ENCODE measurements at places on chromosomes 13 and 19.
A peak's percentile ranks its signal among the peaks of the same experiment; 100 is the strongest.

- peak; percentile 24 for DNase-seq
Measured at GRCh38 chr19:4730740-4731171, 7.1 kb upstream of the DPP9 start.

DNA sequence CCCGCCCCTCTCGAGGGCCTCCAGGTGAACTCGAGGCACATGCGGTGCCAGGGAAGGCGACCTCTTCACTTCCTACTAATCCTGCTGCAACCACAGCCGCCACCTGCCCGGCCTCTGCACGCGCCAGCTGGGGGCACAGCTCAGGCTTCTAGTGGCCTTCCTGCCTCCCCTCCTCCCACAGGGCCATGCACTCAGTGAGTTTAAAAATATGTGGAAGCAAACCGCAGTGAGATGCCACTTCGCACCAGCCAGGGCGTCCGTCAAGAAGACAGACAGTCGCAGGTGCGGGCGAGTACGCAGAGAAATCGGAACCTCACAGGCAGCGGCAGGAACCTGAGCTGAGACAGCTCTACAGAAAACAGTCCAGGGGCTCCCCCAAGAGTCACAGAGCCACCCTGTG is 10.4 kb downstream of the LMNB2 start:
- no peak for DNase-seq

DNA sequence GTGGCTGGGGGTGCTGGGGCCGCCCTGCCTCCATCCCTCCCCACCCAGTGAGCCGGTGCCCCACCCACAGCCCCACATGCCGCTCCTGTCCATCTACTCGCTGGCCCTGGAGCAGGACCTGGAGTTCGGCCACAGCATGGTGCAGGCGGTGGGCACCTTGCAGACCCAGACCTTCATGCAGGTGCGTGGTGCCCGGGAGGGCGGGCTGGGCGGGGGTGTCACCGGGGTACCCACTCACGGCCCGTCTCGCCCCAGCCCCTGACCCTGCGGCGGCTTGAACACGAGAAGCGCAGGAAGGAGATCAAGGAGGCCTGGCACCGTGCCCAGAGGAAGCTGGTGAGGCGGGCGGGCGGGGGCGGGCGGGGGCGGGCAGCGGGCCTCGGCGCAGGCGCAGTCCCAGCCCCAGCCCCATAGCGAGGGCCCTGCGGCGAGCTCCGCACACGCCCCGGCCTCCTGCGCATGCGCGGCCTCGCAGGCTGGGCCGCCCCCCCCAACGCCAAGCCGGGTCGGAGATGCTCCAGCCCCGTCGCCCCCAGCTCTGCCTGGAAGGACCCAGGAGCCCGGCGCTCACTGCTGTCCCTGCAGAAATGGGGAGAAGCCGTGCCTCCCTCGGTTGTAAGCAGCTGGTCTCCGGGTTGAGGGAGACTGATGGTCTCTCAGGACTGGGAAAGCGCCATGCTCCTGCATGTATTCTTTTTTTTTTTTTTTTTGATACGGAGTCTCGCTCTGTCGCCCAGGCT is 7.7 kb downstream of the ARHGAP45 start:
- DNase-seq = peak; percentile 67

- no peak for DNase-seq
Measured at GRCh38 chr19:49489601-49490167, 2.3 kb downstream of the RPL13A start.

DNA sequence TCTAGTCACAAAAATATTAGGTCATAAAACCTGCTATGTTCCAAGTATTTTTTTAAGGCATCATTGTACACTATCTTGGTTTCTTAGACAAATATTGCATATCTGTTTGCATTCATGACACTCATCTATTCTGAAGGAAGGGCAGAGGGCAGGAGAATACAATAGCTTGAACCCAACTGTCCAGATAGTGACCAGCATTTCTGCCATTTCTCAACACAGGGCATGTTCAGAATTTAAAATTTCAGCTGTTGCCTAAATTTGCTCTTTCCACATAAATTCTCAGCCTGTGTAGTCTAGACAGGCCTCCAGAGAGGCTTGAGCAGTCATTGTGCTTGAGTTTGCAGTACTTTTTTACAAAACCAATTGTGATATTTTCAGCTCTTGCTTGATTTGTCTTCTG is 119.5 kb downstream of the ZAR1L start:
- DNase-seq = no peak

GRCh38 chr13:33139780-33140535 is 123.7 kb downstream of the KL start:
- DNase-seq = no peak

- no peak for DNase-seq
Measured at GRCh38 chr19:29326849-29327840, 114.2 kb upstream of the UQCRFS1 start.

DNA sequence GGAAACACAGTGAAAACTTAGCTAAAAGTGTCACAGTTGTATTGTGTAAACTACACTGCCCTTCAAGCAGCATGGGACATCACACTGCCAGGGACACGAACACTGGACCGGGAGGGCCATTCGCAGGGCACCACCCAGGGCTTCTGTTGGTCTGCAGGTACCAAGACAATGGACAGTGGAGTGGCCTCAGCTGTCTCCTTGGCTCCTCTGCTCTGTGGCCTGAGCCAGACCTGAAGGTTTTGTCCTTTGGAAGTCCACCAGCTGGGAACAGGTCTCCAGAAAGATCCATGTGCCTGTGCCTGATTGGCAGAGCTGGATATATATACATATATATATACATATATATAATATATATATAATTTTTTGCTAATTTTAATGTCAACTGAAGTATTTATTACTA is 149.8 kb downstream of the ZNF536 start:
- no peak for DNase-seq

- no peak for DNase-seq
Measured at GRCh38 chr19:5954293-5954692, 23.6 kb downstream of the RANBP3 start.

GRCh38 chr19:5436106-5436947 is 18.9 kb upstream of the ZNRF4 start:
- DNase-seq = no peak

DNA sequence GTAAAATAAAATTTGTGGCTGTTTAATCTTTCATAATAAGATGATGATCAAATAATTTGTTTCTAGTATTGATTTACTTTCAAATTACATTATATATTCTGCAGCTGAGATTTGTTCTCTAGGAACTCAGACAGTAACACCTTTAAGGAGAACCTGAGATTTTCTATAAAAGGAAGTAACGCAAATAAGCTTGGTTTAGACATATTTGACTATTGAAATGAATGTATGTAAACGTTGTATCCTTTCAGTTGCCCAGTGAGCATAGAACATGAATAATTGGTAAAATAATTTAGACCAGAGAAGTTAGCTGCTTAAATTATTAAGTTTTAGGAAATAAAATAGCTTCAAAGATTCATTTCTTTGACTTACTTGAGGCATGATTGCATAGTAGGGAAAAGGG is 3.1 kb downstream of the CDK8 start:
- no peak for DNase-seq

DNA sequence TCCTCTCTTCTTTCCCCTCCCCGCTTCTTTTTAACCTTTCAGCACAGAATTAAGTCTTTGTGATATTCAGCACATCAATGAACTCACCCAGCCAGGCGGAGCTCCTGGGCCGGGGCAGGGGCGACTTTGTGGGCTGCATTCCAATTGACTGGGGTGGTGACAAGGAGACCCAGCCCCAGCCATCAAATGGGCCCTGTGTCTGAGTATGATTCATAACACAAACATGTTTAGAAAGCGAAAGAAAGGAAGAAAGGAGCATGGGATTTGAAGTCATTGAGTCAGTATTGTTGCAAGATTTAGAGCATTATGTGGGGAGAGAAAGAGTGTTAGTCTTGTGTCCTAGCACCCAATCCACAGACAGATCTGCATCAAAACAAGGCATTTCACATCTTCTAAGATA is 185.3 kb downstream of the LHFPL6 start:
- DNase-seq = no peak

DNA sequence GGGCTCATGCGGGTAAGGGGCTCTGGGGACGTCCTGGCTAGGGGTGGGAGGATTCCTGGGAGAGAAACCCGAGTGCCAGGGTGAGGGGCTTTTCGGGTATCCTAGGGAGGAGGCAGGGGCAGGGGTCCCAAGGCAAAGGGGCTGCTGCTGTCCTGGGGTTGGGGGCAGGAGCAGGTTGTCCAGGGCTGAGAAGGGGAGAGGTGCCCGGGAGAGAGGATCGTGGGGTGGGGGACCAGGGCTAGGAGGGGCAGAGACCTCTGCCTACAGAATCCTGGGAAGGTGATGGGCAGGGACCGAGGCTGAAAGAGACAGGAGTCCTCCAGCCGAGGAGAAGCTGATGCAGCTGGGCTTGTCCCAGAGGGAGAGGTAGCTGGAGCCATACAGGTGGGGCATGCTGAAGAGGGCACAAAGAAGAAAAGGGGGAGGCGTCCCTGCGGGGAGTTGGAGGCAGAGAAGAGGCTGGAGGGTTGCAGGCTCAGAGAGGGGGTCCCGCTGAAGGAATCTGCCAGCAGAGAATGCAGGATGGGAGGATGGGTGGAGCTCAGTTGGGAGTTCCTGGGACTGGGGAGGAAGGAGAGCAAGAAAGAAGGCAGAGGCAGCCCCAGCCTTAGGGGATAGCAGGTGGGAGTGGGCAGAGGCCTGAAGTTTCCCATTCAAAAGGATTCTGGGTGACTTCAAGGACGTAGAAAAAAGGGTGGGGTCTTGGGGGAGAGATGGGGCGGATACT is 574 bp downstream of the CYP2S1 start:
- no peak for DNase-seq

DNA sequence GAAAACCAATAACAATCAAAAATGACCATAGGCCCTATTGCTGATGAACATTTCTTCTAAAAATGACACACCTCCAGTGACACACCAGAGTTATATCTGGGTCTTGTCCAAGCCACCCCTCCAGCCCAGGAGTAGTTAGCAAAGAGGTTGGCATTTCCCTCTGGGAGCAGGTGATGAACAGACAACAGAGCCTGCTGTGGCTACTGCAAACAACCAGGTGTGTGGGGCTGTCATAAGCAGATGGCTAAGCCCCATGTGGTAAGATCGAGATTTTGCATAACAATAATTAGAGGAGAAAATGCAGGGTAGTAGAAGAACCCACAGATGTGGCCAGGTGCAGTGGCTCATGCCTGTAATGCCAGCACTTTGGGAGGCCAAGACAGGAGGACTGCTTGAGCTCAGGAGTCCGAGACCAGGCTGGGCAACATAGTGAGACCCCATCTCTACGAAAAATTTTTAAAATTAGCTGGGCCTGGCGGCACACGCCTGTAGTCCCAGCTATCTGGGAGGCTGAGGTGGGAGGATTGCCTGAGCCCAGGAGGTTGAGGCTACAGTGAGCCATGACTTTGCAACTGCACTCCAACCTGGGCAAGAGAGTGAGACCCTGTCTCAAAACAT is 5.0 kb downstream of the XRCC1 start:
- no peak for DNase-seq

DNA sequence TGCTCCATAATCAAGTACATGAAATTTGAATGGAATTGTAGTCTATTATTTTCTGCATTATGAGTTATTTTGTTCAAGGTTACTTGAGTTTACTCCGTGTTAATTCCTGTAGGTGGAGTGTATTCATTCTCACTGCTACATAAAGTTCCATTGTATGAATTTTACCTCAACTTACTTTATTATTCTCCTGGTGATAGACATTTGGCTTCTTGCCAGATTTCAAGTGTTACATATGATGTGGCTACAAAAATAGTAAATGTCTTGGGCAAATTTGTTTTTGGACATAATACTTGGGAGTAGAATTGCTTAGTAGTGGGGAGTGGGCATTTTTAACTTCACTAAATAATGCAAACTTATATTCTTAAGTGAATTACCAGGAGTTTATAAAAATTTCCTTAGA is 328.9 kb downstream of the SHISA2 start:
- no peak for DNase-seq

GRCh38 chr19:17933414-17934129 is 757 bp downstream of the CCDC124 start:
- no peak for DNase-seq

- DNase-seq = peak; percentile 87
Measured at GRCh38 chr19:10602330-10603083, 15.4 kb upstream of the AP1M2 start.

DNA sequence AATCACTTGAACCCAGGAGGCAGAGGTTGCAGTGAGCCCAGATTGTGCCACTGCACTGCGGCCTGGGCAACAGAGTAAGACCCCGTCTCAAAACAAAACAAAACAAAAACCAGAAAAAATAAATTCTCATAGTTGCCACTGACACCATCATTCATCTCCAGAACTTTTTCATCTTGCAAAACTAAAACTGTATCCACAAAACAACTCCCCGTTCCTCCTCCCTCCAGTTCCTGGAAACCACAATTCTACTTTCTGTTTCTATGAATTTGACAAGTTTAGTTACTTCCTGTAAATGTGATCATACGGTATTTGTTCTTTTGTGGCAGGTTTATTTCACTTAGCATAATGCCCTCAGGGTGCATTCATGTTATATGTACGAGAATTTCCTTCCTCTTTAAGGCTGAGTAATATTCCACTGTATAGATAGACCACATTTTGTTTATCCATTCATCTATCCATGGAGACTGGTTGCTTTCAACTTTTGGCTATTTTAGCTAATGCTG is 13.2 kb upstream of the ADGRE5 start:
- no peak for DNase-seq
